Esophagus squamous epithelium (tissue), 5 donors: ENCODE measurements at places on chromosomes 13 and 19. TPM values are rescaled to one million over a fixed set of nuclear protein-coding genes. Genes with fewer than 3 reads are reported as not detected.
A peak's percentile ranks its signal among the peaks of the same experiment; 100 is the strongest.

NDUFB7 gene
- total RNA-seq, result 262 TPM

ENOX1 gene
- not detected for total RNA-seq

ELAVL3 gene
- total RNA-seq, result not detected

LIM2 gene
- not detected for total RNA-seq

CEACAM3 gene
- 0.66 TPM for total RNA-seq

KLK14 gene
- not detected for total RNA-seq

DNA sequence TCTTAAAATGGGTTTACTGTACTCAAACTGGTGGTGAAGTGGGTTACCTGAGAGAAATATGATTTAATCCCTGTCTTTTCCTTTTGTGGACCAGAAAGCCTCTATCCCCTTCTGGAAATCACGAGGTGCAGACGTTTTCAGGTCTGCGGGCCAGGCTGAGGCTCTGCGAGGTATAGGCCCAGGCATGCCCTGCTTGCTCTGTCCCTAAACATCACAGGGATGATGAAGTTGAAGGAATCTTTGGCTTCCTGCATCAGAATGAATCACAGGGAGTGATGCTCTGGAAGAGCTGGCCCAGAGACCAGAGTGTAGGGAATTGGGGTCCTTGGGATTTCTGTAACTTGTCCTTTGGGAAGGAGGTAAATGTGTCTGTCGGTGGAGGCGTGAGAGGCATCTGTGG, 18.4 kb upstream of the CHST8 start:
- DNase-seq, result no peak
- no peaks in the 10 kb centered on the region for H3K27me3 ChIP-seq
- no peaks in the 10 kb centered on the region for H3K36me3 ChIP-seq
- H3K4me1 ChIP-seq, result no peaks in the 10 kb centered on the region

- DNase-seq, result no peak
- no peak overlapping the region for H3K4me3 ChIP-seq
- H3K4me1 ChIP-seq, result no peaks in the 10 kb centered on the region
- H3K27me3 ChIP-seq, result no peaks in the 10 kb centered on the region
- H3K36me3 ChIP-seq, result peaks cover 52% of the 10 kb centered on the region
- H3K27ac ChIP-seq, result no peak overlapping the region
Observed at GRCh38 chr13:113064534-113065405, 40.8 kb upstream of the F7 start.

DNA sequence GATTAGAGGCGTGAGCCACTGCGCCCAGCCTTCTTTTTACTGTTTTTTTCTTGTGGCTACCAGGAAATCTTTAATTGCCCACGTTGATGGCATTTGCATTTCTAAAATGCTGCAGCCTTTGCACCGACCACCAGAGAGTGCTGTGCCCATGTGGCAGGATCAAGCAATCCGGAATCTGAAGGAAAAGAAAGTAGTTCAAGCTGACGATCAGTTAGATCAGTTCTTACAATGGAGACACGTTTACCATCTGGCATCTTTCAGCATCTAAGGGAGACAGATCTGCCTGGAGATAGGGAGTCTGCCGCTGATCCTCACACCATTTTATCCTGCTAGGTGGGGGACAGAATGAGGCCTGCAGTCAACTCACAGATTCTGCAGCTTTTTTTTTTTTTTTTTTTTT, 19.9 kb downstream of the TINCR start:
- no peaks in the 10 kb centered on the region for H3K36me3 ChIP-seq
- H3K27me3 ChIP-seq, result peaks cover 8% of the 10 kb centered on the region
- no peak overlapping the region for H3K27ac ChIP-seq
- no peak for DNase-seq
- no peak overlapping the region for H3K4me3 ChIP-seq

DNA sequence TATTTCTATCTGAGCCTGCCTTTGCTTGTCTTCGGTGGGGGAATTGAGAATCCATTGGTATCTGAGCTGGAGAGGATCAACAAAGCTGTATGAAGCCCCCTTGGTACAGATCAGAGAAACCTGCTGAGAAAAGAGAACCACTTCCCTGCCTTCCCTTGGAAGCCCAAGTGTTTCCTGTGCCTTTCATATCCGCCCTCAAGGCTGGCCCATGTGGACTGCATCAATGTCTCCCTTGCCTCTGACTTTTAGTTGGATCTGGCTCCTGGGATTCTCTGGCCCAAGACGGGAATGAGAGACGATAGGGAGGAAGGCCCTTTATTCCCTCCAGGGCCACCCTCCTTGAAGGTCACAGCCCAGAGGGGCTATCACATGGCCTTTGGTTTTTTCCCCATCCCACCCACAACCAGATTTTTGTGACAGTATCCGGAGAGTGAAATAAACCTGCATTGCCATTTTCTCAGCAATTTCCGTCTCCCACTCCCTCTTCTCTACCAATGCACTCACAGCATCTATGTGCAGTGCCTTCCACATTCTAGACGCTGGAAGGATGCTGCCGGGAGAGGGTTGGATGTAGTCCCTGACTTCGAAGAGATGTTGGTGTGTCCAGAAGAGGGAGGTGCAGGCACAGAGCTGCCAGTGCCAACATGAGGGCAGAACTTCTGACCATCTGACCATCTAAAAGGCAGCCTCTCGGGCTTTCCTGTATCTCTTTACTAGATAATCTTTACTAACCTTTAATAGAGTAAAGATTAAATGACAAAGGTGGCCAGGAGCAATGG, 63.8 kb downstream of the KCTD15 start:
- H3K4me1 ChIP-seq, result peaks cover 12% of the 10 kb centered on the region
- H3K27ac ChIP-seq, result no peak overlapping the region
- DNase-seq, result no peak

DNA sequence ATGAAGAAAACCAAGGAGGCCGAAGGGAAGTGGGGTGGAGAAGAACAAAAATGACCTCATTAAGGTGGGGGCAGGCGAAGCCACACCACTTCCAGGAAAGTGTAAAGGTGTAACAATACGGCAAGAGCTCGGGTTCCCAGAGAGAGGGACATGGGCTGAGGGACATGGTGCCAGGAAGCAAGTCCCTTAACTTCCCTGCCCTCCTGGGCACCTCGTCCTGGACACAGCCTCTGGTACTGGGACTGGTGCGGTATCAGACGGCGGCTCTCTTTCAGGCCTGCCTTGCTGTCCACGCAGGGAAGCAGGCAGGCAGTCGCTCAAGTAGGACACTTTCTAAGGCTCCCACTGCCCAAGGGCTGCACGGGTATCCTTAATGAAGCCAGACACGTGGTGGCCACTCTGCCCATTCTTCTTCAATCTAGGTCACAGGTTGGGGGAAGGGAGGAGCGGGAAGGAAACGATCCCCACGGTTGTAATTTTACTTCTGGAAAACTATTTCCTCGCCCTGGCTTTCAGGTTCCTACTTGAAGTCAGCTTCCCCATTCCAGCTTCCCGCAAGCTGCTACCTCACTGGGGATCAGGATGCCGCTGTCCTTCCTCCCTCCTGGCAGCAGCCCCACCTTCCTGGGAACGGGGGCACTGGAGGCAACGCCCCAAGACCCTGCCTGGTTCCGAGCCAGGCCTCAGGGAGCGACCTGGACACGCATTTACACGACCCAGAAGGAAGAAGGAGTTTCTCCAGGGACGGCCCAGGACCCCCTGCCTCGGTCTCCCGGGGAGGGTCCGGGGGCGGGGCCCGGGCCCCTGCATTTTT, 1.2 kb downstream of the AP3D1 start:
- DNase-seq, result no peak
- H3K27me3 ChIP-seq, result no peaks in the 10 kb centered on the region
- H3K36me3 ChIP-seq, result no peaks in the 10 kb centered on the region
- peaks cover 32% of the 10 kb centered on the region for H3K4me1 ChIP-seq
- peak overlapping the region; percentile 97 for H3K4me3 ChIP-seq

DNA sequence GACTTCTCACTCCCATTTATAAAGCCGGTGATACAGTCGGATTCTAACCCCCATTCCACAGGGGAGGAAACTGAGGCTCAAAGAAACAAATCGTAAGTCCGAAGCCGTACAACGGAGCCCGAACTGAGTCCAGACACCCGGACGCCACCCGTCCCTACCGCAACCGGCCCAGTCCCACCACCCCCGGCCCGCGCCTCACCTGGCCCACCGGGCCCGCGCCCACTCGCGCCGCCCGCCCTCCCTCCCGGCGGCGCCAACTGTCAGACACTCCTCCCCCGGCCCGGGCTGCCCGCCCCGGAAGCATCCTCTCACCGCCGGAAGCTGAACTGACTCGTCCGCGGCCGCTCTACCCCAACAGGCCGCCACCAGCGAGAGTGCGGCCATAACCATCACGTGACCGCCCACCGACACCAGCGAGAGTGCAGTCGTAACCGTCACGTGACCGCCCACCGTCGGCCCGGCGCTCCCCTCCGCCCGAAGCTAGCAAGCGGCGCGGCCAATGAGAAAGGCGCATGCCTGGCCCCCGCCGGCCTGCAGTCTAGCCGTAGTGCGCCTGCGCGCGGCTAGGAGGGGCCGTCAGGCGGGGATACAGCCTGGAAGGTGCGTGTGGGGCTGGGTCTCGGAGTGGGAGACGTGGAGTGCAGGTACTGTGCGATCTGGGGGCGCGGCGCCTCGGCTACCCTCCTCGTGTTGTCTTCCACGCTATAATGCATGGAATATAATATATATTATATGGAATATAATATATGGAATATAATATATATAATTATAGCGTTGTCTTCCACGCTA, at the start of the genes C19orf47 and PLD3:
Gene C19orf47 (minus strand): TSS at position 273 of the 789 bp plus-strand sequence. CDS start 6,540 bp downstream, outside the sequence.
Gene PLD3 (plus strand): TSS at position 571 of the 789 bp plus-strand sequence. CDS start 17,789 bp downstream, outside the sequence.
- peak; percentile 97 for DNase-seq
- H3K4me3 ChIP-seq, result peak within 1 kb of the TSS; percentile 90
- peaks cover 10% of the 10 kb centered on the region for H3K4me1 ChIP-seq
- no peaks in the 10 kb centered on the region for H3K36me3 ChIP-seq
- H3K27ac ChIP-seq, result peak within 1 kb of the TSS; percentile 91

GRCh38 chr19:55099557-55100506, 17.6 kb downstream of the PPP1R12C start:
- H3K27me3 ChIP-seq, result no peaks in the 10 kb centered on the region
- peaks cover 3% of the 10 kb centered on the region for H3K4me1 ChIP-seq
- no peak overlapping the region for H3K4me3 ChIP-seq
- peaks cover 10% of the 10 kb centered on the region for H3K36me3 ChIP-seq

DNA sequence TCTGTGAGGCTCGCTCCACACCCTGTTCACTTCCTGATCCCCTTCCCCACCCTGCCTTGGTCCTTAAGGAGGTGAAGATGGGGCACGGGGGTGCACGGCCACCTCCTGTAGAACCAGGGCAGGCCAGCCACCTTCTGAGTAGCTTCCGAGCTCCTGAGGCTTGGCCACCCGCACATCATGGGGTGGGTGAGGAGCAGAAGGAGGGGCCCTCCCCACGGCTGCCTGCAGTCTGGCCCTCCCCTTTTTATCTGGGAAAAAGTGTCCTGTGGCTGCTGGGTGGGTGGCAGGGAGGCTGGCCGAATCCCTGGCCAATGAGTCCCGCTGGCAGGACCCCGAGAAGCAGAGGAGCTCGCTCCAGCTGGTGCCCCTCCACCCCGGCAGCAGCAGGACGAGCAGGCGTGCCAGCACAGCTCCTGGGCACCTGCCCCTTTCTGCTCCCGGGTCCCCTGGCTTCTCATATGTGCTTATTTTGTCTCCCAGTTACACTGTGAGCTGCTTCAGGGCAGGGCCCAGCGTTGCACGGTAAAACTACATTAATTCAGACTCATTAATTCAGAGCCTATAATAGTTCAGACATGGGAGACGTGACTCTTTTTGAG, 135.0 kb downstream of the KDM4B start:
- DNase-seq, result no peak
- no peak overlapping the region for H3K4me3 ChIP-seq
- peaks cover 9% of the 10 kb centered on the region for H3K4me1 ChIP-seq
- no peaks in the 10 kb centered on the region for H3K27me3 ChIP-seq

- H3K4me1 ChIP-seq, result no peaks in the 10 kb centered on the region
- no peak for DNase-seq
- no peaks in the 10 kb centered on the region for H3K27me3 ChIP-seq
Observed at GRCh38 chr13:50412046-50412617, 396.9 kb downstream of the KCNRG start.

GRCh38 chr19:12034198-12034597, 1.3 kb downstream of the ZNF433 start:
- no peaks in the 10 kb centered on the region for H3K36me3 ChIP-seq
- H3K27ac ChIP-seq, result no peak overlapping the region
- peaks cover 5% of the 10 kb centered on the region for H3K4me1 ChIP-seq
- H3K27me3 ChIP-seq, result no peaks in the 10 kb centered on the region

DNA sequence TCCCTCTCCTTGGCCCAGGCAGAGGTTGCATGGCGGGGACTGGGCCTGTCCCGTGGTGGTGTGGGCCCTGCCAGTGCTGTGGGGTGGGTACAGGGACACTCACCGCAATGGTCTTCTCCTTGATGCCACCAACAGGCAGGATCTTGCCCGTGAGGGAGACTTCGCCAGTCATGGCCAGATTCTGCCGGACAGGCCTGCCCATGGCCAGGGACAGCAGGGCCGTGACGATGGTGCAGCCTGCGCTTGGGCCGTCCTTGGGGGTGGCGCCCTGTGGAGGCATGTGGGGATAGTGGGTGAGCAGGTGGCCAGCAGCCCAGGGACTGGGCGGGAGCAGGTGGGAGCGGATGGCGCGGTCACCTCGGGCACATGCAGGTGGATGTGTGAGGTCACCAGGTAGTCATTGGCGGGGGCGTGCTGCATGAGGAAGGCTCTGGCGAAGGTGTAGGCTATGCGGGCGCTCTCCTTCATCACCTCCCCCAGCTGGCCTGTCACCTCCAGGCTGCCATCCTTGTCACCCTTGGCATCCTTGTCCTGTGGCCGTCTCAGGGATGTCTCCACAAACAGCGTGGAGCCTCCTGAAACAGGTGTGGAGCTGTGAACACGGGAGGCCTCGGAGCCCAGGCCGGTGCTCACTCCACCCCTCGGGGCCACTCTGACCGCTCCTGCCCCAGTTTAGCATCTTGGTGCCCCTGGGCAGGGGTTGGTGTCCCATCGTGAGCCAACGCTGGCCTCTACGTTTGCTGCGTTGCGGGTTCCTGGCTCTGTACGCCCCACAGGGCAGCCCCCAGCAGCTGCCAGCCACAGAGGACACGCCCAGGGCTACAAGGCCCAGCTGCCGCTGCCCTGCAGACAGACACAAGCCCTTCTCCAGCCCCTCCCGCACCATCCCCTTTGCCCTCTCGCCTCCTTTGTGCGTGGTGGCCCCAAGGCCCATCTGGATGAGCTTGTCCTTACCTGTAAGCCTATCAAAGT, 3.4 kb downstream of the RPL36 start:
- H3K4me3 ChIP-seq, result no peak overlapping the region
- peaks cover 25% of the 10 kb centered on the region for H3K36me3 ChIP-seq
- peaks cover 48% of the 10 kb centered on the region for H3K4me1 ChIP-seq
- no peaks in the 10 kb centered on the region for H3K27me3 ChIP-seq

GRCh38 chr19:33401683-33402420, 28.3 kb downstream of the CEBPG start:
- H3K4me1 ChIP-seq, result no peaks in the 10 kb centered on the region
- DNase-seq, result no peak
- no peak overlapping the region for H3K4me3 ChIP-seq
- no peaks in the 10 kb centered on the region for H3K27me3 ChIP-seq
- no peaks in the 10 kb centered on the region for H3K36me3 ChIP-seq
- no peak overlapping the region for H3K27ac ChIP-seq

GRCh38 chr13:110442930-110443621, 118.4 kb downstream of the RAB20 start:
- H3K27me3 ChIP-seq, result no peaks in the 10 kb centered on the region
- no peak for DNase-seq
- H3K4me3 ChIP-seq, result no peak overlapping the region
- no peak overlapping the region for H3K27ac ChIP-seq
